ENCODE measurements at places on chromosomes 5 and 9.

DNA sequence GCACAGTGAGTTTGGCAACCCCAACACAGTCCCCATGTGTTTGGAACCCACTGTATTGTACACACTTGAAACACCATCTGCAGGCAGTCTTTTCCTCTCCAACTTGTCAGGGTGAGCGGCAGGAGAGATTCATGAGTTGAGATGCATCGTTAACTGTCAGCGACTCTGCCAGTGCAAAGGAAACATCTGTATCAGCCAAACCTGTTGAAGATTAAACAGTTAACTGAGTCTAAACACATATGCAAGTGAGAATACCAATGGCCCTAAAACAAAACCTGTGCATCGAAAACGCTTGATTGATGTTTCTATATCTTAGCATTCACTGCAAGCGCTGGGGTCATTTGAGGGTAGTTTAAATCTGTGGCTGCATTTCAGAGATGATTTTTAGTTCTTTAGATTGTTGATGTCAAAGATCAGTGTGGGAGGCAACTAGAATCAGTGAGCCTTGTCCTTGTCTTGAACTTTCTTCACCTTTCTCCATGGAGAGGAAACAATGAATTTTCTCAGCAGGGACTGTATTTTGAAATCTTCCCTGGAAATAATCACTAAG lies 41.3 kb upstream of the PAM start:
- no peak for DNase-seq

DNA sequence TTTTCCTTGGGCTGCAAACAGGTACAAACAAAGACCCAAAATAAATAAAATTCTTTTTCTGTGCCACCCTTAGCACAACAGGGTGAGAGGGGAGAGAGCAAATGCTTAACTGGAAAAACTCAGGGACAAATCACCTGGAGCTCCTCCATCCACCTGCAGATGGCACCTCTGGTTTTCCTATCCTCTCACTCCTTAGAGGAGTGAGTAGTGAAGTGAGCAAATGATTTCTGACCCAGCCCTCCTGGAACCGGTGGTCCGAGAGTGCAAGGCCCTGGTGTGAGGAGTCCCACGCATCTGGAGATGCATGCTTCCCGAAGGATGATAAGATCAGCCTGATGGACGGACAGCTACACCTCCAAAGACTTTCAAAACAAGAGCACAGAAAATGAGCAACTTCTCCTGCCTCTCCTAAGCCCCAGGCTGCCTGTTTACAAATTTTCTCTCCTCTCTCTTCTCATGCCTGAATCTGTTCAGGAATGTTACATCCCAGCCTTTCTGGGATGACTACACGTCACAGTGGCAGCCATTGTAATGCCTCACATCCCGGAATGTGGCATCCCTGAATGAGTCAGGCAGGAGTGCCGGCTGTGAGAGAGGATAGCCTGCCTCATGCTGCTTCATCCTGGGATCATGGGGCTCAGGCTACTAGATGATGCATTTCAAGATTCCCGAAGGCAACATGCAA lies 86.4 kb downstream of the ADRB2 start:
- no peak for DNase-seq

GRCh38 chr9:136499071-136499934 lies 16.5 kb upstream of the SEC16A start:
- no peak for DNase-seq

- DNase-seq: no peak
Observed at GRCh38 chr9:462606-463005, 247.9 kb downstream of the DOCK8 start.

- DNase-seq: no peak
Observed at GRCh38 chr5:14133394-14133793, 9.7 kb upstream of the TRIO start.

- no peak for DNase-seq
Observed at GRCh38 chr5:97420646-97421045, 237.6 kb upstream of the RIOK2 start.
